Dorsolateral prefrontal cortex (tissue), 122 donors: ENCODE measurements at places on chromosomes 2 and 18.

DNA sequence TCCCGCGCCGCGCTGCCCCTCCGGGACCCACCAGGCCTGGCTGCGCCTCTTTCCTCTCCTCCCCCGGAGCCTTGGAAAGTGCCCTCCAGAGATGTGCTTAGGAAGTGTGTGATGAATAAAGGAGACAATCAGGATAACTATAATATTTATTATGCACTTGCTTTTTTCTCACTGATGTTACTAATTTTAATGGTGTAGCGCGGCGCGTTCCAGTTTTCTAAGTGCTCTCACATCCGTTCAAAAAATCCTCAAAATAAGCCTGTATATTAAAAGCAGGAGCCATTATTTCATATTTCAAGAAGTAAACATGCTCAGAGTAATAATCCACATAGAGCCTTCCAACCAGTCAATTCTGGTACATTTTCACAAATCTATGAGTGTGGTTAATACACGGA lies 941 bp upstream of the MPPE1 start:
- no peak for DNase-seq

DNA sequence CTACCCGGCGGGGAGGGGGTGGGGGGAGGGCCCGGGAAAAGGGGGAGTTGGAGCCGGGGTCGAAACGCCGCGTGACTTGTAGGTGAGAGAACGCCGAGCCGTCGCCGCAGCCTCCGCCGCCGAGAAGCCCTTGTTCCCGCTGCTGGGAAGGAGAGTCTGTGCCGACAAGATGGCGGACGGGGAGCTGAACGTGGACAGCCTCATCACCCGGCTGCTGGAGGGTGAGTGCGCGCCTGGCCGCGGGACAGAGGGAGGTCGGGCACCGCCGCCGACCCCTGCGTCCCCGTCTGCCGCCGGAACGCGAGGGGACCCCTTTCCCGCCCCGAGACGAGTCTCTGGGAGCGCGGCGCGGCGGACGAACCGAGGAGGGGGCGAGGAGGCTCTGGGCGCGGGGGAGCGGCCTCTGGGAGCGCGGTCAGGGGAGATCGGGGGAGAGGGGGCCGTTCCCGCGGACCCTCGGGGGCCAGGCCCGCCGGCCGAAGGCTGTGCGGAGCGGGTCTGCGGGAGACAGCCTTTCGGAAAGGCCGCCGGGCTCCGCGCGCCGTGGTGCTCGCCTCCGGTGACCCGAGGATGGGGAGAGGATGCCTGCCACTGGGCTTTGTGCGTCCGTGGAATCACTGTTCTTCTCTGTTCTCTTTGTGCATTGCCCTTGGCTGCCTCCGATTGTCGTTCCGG lies 463 bp downstream of the PPP1CB start:
- DNase-seq: peak; percentile 55

DNA sequence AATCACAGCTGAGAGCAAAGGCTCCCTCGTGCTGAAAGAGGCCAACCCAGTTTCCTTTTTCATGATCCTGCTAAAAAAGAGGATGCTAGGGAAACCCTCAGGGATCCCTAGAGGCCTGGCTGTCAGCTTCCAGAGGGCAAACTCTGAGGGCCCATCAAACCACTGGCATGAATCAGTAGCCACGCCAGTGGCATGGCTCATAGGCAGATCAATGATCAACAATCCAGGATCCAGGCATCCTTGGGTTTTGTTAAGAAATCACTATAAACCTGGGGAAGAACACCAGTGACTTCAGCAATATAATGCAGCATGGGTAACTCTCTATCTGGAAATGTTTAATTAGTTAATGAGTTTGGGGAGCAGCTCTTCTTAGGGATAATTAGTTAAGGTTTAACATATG lies 286.5 kb downstream of the C1D start:
- no peak for DNase-seq

- DNase-seq: no peak
Measured at GRCh38 chr2:226891780-226892590, 56.1 kb downstream of the RHBDD1 start.

DNA sequence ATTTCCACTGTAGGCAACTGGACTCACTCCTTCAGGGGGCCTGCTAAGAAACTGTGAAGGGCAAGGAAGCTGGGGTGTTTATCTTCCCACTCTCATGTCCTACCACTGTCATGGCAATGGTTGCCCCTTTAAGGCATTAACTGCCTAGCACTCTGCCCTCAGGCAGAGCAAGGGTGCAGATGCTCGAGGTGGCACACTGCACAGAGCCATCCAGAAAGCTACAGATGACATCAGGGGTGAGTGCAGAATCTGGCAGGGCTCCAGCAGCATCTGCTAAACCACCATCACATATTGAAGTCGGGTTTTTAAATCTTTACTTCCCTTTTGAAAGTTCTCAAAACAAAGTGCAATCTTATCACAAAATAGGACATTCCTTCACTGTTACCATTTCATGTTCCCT lies 75.4 kb downstream of the RAPGEF4 start:
- DNase-seq: no peak

- no peak for DNase-seq
Measured at GRCh38 chr2:109736177-109736827, 57.8 kb upstream of the RGPD5 start.

- DNase-seq: no peak
Measured at GRCh38 chr2:61074100-61074499, 8.4 kb downstream of the SANBR start.

- no peak for DNase-seq
Measured at GRCh38 chr2:149715894-149716293, 128.3 kb upstream of the MMADHC start.

GRCh38 chr2:168884975-168885374 lies 5.3 kb downstream of the SPC25 start:
- no peak for DNase-seq

GRCh38 chr2:191064590-191064989 lies 50.6 kb upstream of the STAT1 start:
- DNase-seq: no peak

- no peak for DNase-seq
Measured at GRCh38 chr2:122929347-122929746, 1095.7 kb upstream of the CNTNAP5 start.

DNA sequence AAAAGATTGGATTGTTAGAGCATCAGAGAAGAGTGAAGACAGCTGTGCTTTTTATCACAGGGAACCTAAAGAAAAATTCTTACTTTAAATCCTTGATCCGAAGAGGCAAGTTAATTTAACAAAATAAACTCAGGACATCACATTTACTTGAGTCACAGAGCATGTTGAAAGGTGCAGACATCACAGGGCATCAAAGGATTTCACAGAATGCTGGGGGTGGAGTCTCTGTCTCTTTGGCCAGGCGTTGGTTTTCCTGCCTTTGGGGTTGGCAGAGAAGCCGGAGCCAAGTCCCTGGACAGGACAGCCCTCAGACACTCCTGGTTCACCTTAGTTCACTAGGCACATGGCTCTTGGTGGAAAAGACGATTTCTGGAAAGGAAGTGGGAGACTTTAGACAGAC lies 56.3 kb downstream of the SH3RF3 start:
- no peak for DNase-seq

DNA sequence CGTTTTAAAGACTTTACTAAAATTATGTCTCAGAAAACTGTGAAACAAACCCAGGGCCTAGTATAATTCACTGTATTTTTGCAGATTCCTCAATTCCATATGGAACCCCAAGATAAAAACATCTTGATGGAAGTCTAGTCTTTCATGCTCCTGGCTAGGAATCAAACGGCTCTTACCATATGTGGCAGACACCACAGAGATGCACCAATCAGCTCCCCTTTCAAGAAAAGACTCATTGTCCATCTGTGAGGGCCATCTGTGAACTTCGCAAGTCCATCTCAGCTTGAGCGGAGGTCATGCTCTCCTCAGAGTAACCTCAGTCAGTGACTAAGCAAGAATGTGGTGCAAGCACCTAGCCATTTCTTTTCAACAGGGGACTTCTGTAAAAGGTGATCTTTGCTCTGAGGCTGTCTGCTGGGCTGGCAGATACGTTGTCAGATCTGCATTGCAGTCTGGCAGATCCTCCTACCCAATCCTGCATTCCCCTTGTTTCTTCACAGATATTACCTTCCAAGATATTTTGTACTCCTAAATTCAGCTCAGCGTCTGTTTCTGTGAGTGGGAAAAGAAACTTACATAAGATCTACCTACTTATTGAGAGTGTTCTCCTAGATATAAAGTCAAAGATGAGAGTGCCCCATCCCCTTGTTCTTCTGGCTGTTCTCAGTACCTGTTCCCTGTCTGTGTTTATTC lies 419.3 kb downstream of the SPAG16 start:
- no peak for DNase-seq

DNA sequence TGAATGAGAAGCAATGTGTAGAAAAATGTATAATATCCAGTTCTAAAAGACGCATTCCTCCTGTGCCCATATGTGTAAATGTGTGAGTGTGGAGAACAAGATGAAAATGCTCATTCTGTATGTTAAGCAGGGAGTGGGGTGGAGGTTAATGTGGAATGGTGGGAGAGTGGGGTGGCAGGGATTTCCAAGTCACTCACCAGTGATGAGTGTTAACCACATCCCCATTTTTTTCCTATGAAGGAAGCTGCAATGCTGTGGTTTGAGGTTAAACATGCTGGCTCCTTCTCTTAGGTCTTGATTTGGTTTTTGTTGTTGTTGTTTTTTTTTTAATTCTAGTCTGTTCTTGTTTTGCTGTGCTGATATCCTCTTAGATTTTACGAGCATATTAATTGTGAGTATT lies 169.4 kb downstream of the NEDD4L start:
- DNase-seq: no peak

DNA sequence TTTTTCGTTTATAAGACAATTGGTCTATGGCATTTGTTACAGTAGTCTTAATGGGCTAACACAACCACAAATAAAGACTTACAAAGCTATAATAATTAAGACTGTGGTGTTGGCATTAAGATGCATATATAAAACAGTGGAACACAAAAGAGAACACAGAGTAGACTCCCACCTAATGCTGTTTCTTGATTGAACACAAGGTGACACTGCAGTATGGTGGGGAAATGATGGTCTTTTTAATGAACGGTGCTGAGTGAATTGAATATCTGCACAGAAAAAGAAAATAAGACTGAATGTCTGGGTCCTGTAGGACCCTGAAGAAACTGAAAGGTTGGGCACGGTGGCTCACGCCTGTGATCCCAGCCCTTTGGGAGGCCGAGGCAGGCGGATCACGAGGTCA lies 1136.6 kb upstream of the NXPH2 start:
- DNase-seq: no peak

GRCh38 chr2:20796374-20796791 lies 26.5 kb downstream of the LDAH start:
- no peak for DNase-seq

GRCh38 chr2:120720231-120720630 lies 15.4 kb upstream of the GLI2 start:
- DNase-seq: no peak

DNA sequence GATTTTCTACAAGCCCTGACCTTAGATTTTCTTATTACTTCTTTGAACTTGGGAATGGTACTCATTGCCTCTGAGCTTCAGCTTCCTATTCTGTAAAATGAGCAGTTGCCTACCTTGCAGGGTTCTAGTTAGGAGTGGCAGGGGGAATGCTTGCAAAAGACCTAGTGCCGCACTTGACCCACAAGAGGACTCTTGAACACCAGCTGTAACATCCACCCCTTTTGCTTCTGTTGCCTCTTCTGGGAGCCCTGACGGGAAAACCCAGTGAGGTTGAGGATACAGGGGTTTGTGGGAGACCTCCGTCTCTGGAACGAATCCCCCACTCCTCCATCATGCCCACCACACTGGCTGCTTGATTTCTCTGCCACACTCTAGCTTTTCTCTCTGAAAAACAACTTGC lies 27.1 kb upstream of the LBH start:
- DNase-seq: no peak

GRCh38 chr18:74476140-74476539 lies 19.0 kb upstream of the DIPK1C start:
- peak; percentile 71 for DNase-seq

DNA sequence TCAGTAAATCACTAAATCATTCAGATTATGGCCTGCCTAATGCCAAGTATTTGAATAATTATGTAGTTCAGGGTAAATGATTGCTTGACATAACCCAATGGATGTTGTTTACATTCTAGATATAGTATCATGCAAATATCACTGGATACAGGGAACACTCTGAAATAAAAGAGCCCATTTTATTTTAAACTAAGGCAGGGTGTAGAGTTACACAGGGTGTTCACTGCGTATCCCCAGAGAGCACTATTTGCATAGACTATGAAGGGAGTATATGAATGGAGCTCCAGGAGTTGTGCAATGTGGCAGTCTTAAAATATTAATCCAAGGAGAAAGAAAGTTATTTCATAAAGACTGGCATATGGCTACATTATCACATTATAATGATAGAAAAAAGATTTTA lies 701.1 kb upstream of the KLHL29 start:
- DNase-seq: no peak

DNA sequence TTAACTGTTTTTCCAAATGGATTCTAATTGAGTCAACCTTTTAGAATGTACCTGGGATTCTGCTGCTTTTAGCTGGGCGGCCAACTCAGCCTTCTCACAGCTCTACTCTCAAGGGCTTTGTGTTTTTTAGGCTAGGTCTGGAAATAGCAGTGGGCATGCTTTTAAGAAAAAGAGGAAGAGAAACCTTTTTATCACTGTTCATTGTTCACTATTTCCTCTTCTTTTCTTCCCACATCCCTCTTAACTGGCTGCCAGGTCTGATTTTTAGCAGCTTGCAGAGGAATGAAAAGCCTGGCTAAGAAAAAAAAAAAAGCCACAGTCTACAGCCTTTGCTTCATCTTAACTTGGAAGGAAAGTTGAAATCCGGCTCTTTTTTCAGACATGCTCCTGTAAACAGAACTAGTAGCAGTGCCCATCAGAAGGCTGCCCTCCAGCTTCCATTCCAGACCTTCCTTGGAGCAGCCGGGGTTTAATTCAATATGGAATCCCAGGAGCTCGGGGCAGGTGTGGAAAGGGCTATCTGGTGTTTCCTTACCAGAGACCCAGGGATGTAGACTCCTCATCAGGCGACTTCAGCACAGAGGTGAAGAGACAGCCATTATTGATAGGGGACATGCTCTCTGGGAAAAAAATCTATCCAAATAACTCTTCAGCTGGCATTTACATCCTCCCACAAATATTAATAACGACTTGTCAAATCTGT lies 230.7 kb downstream of the MYO3B start:
- DNase-seq: no peak

DNA sequence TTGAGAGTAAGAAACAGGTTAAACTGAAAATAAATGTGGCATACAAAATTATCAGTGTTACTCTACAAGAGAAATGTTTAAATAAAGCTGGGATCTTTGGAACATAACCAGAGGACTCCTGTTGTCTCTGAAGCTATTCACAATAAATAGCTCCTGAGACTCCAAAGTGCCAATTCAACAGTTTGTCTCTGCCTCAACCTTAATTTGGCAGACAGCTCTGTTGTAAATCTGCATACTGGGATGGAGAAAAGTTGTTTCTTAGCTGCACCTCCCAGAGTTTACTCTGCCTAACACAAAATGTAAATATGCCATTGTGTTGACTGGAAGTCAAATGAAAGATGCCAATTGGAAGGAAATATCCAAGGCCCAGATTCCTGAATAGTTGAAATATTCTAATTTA lies 238.5 kb upstream of the EPHA4 start:
- DNase-seq: no peak

DNA sequence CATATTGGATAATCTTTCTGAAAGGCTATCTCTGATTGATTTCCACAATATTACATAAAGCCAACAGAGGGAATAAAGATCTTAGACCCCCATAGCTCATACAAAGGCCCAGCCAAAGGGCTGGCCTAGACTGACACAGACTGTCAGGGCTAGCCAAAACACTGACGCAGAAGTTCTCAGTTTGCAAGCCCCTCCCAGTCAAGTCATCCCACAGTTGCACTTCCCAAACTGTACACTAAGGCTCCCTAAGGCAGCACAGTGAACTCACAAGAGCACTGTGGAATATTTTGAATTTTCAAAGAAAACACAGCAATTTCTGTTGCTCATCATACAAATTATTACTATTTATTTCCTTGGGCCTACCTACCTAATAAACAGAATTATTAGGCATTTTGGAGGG lies 244.9 kb downstream of the SP3 start:
- no peak for DNase-seq
